ENCODE measurements at places on chromosomes 6 and 20. TPM values are rescaled to one million over a fixed set of nuclear protein-coding genes. Genes with fewer than 3 reads are reported as not detected.

HDDC2 gene
- total RNA-seq = 23.7 TPM

RAB32 gene
- total RNA-seq = 196 TPM

KHDC1L gene
- total RNA-seq = not detected

WFDC10B gene
- not detected for total RNA-seq

PRR18 gene
- not detected for total RNA-seq

GABRR1 gene
- not detected for total RNA-seq

NKAIN2 gene
- total RNA-seq = not detected

SOBP gene
- total RNA-seq = 1.7 TPM

SOX12 gene
- 3.6 TPM for total RNA-seq

C20orf204 gene
- 3.0 TPM for total RNA-seq

TNNC2 gene
- total RNA-seq = not detected

TRIM31 gene
- not detected for total RNA-seq

MYCT1 gene
- 133 TPM for total RNA-seq

HUS1B gene
- 0.65 TPM for total RNA-seq

RBM24 gene
- 1.3 TPM for total RNA-seq

OR12D3 gene
- total RNA-seq = not detected

TMC2 gene
- total RNA-seq = not detected

DTD1 gene
- total RNA-seq = 117 TPM

HINT3 gene
- 31.3 TPM for total RNA-seq

ADGRF5 gene
- 2.9 TPM for total RNA-seq

SOX18 gene
- total RNA-seq = 24.4 TPM

SLC22A1 gene
- under 0.01 TPM for total RNA-seq

CTCFL gene
- not detected for total RNA-seq

IL17F gene
- total RNA-seq = not detected

DAAM2 gene
- total RNA-seq = not detected

BPIFB6 gene
- not detected for total RNA-seq
